ENCODE measurements at places on chromosomes 12 and 14.

GRCh38 chr12:68406134-68406576, 74.0 kb upstream of the MDM1 start:
- peak; percentile 65 for DNase-seq

DNA sequence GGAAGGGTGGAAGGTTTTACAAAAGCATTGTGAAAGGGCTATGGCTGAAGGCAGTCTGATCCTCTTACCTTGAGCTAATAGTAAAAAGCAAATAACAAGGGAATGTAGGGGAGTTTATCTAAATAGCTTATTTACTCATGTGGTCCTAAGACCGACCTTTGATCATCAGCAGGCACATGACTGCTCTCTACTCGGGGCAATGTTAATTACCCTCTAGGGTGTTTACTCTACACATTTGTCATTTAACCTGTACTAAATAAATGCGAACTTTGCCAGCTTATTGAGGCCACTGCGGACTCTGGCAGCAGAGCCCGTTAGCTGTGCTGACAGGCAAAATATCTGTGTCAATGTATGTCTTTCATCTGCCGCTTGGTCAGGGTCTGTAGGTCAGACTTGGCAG, 768.3 kb upstream of the ATXN7L3B start:
- no peak for DNase-seq

DNA sequence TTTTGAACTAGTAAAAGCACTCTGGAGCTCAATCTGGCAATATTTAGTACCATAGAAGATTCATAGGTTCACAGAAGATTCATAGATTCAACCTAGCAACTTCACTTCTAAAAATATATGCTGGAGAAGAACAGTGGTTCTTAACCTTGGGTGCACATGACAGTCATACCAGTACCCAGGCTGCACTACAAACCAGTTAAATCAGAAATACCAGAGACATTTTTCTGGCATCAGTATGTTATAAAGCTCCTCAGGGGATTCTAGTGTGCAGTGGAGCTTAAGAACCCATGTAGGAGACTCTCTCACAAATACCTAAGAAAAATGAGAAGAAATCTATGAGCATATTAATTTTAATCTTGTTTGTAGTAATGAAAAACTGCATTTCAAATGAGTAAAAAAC, 46.6 kb downstream of the CNTN1 start:
- DNase-seq, result no peak

GRCh38 chr12:18703321-18703720, 34.5 kb downstream of the PLCZ1 start:
- no peak for DNase-seq

GRCh38 chr14:77347751-77348150, 26.9 kb downstream of the GSTZ1 start:
- DNase-seq, result no peak

- no peak for DNase-seq
These were observed 1079.4 kb downstream of the TMEM121 start for GRCh38 chr14:106605548-106606448.

DNA sequence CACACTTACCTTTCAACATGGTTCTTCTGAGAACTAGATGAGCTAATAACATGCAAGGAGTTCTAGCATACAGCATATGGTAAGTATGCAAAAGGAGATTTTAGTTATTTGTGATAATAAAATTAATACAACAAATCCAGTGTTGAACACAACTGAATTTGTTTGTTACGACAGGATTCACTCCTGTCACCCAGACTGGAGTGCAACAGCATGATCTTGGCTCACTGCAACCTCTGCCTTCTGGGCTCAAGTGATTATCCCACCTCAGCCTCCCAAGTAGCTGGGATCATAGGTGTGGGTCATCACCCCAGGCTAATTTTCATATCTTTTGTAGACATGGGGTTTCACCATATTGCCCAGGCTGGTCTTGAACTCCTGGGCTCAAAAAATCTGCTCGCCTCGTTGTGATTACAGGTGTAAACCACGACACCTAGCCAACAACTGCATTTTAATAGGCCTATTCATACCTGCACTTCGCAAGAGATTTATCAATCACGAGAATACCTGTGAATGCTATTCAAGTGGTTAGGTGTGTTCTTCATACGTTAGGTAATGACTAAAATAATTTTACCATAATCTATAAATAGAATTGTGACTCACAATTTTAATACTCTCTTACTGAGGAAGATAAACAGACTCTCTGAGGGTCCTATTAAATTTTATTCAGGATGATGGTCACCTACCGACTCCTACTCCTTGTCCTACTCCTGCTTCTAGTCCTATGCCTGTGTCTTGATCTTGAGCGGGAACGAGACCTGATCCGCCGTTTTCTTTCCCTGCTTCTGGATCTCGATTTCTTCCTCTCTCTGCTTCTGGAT, 10.0 kb downstream of the RSRC2 start:
- no peak for DNase-seq

DNA sequence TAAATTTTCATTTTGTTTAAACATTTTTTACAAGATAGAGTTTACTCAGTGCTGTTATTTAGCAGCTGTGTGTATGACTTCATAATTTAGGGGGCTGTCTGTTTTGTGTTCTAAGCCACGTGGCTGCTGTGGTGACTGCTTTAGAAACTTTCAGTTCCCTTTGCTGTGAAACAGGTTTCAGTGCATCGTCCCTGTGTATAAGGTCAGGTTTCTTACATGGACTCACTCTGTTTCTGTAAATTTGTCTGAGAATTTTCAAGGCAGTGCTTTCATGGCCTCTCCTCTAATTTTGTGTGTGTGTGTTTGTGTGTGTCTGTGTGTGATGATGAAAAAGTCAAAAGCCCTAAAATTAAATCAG, 32.4 kb downstream of the BICD1 start:
- DNase-seq, result no peak

GRCh38 chr12:93122569-93123091, 193.5 kb upstream of the EEA1 start:
- DNase-seq, result no peak

DNA sequence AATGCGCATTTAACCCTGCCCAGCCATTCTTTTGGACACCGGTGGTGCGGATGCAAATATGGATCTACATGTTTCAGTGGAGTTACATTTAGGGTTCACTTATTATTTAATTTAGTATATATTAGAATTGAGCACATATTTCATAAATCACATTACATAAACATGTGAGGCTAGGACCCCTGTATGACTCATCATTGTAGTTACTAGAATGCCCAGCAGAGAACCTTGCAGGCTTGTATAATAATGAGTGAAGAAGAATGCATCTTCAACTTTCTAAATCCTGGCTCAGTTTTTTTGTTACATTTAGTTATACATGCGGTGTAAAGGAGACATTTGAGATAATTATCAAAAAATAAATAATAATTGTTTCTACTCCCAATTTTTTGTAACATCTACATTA, 369.0 kb downstream of the ATP23 start:
- peak; percentile 28 for DNase-seq

GRCh38 chr12:132285991-132286681, 43.3 kb downstream of the GALNT9 start:
- DNase-seq, result peak; percentile 48

DNA sequence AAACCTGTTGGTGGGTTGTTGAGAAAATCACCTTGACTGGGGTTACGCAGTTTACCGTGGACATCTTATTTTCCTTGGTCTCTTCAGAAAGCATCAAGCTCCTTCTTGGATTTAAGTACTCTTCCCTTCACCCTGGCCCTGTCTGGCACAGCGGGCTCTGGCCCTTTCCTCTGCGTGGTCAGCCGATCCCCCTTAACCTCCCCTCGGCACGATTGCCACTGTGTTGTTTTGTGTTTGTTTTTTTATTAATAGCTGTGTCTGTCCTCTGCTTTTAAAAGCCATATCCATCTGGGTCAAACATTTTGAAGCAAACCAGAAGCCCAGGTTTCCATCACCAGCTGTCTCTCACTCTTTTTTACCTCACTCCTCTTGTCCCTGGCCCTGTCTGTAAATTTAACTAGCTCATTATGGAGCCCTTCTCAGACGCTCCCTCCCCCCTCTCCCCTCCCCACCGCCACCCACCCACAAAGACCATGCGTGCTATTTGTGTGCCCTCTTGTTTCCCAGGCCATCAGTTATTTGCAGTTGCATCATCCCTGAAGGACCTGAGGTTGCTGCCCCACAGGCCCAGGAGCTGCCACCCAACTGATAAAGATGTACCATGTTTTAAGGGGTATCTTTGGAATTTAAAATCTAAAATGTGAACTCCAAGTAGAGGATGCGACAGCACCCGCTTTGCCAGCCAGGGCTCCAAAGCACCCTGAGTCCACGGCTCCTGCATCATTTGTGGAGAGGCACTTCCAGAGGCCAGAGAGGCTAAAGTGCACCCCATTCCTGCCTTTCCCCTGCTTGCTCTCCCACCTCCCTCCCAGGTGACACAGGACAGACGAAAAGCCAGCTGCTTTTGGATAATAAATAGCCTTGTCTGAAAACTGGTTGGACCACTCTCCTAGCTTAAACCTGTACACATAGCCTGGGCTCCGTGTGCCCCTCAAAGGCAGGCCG, 3.9 kb downstream of the BCL11B start:
- DNase-seq, result no peak

DNA sequence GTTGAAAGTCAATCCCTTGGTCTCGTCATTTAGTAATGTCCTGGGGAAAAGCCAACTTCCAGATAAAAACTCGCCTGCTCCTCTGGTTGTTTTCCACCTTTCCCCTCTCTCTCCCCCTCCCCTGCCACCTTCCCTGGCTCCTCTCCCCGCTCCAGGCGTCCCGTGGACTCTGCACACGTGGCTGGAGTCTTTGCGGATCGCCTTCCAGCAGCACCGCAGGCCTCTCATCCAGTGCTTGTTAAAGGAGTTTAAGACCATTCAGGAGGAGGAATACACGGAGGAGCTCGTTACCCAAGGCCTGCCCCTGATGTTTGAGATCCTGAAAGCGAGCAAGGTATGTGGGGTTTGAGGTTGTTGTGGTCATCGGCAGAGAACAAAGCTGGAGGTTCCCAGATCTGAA, 65.8 kb upstream of the PWP1 start:
- no peak for DNase-seq

DNA sequence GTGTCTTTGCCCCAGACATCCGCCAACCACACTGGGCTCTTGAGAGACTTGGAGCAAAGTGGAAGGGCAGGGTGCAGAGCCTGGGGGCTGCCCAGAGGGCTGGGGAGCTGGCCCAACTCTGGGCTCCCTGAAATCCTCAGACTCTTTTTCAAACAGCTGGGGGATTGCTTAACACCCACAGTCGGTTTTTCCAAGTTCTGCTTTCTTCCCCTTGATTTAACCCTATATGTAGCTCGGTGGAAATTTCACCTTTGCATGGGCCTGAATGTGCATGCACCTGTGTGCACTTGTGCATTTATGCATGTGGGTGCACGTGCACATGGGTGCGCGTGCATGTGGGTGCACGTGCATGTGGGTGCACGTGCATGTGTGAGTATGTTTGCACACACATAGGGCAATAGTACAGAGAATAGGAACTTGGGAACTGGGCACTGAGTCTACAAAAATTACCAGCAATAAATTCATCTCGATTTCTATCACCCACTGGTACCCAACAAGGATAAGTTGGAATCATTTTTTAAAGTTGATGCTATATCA, 52.3 kb upstream of the RFLNA start:
- no peak for DNase-seq

DNA sequence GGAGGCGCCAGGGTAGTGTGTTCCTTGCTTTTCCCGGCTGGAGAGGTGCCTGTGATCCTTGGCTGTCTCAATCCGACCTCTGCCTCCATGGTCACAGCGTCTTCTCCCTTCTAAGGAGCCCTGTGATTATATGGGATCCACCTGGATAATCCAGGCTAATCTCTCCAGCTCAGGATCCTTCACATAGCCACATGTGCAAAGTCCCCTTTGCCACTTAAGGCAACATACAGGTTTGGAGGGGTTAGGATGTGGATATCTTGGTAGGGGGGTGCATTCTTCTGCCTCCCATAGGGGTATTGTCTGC, 1.2 kb upstream of the HVCN1 start:
- no peak for DNase-seq

DNA sequence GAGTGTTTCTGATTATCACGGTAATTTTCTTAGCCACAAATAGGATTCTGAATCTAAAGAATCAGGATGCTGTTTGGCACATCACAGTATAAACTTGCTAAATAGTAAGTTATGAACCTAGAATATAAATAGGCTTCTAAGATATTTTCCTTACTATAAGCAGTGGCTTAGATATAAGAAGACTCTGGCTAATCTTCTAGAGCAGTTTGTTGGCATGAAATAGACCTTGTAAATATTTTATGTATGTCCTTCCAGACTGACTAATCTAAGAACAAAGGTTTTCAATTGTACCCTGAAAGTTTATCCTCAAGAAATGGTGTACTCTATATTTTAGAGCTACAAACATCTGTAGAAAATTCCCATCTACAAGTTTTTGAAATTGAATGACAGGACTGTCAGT, 48.3 kb downstream of the LMNTD1 start:
- DNase-seq, result no peak

Measured in HTR-8/SVneo (cell line).